ENCODE measurements at places on chromosomes 2 and 18.

- DNase-seq = no peak
Observed at GRCh38 chr2:150466741-150467620, 20.5 kb downstream of the RND3 start.

- DNase-seq = no peak
Observed at GRCh38 chr2:27520316-27520715, 23.7 kb downstream of the GCKR start.

DNA sequence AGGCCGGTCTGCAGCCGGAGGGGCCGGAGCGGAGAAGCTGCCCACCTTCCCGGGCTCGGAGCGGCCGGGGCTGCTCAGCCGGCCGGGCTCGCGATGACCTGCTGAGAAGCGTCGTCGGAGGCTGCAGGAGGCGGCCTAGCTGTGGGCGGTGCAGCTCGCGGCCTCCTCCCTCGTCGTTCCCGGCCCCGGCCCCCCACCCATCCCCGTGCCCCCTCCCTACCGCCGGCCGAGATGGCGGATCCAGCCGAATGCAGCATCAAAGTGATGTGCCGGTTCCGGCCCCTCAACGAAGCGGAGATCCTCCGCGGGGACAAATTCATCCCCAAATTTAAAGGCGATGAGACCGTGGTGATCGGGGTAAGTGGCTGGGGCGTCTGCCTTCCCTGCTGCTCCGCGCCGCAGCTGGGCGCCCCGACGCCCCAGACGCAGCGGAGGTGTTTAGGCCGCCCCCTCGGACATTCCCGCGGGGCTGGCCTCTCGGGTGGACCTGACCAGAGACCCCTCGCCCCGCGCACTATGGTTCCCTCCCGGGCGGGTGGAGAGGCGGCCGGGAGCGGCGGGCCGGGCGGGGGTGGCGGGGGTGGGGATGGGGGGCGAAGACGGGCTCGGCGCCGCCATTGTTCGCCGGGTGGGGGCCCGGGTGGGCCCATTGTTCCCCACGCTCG lies 492 bp downstream of the KIF5C start:
- DNase-seq = no peak

DNA sequence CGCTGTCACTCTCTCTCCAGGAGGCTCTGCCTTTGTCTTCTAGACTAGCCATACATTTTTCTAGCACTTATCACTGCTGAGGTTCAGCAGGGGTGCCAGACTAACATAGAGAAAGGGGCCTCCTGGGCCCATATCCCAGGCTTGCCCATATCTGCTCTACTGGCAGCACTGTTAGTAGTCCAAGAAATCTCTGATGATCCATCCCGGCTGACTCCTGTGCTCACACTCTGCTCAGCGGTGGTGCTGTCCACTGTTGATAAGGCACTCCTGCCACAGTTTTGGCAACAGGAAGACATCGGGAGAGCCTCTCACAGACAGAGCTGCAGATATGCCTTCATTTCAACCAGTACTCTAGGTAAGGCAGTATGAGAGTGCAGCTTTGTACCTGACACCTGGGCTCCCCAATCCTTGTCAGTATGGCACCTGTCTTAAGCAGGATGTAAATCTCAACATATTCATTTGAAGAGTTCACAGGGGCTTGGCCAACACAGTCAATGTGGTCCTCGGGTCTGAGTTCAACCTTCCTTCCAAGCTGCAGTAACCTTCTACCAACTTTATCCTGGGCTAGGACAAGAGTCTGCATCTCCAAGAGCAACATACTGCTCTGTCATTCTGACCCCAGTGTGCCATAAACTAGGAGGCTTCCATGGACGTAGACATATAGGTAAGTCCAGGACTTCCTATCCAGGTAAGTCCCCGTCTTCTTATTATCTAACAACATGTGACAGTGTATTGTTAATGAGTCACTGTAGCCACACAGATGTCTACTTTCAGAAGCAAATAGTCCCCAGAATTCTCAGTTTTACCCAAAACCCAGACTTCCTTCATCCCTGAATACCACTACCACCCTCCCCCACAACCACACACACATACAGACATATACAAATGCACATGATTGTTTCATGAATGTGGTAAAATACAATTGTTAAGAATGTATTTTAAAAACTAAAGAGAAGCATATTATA lies 16.2 kb downstream of the KLF7 start:
- no peak for DNase-seq

DNA sequence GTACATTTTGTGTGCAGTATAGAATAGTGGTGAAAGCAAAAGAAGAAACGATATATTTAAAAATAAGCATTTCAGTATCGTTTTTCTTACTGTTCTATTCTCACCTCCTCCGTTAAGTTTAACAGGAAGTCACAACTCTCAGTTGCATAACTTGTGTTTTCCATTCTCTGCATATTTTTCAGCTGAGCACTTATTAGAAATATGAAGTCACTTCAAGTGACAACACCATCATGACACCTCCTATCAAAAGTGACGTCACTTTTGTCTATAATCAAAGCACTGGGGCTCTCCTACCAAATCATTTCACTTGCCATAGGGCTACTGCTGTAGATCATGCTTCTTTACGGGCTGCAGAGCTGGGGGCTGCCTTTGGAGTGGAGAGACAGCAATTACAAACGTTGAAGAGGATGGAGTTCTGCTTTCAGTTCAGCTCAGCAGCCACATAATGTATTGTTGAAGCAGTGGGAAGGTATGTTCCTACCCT lies 36.3 kb downstream of the STAT4 start:
- DNase-seq = no peak

- DNase-seq = no peak
Observed at GRCh38 chr2:89844221-89844943, 1152.9 kb downstream of the RPIA start.

DNA sequence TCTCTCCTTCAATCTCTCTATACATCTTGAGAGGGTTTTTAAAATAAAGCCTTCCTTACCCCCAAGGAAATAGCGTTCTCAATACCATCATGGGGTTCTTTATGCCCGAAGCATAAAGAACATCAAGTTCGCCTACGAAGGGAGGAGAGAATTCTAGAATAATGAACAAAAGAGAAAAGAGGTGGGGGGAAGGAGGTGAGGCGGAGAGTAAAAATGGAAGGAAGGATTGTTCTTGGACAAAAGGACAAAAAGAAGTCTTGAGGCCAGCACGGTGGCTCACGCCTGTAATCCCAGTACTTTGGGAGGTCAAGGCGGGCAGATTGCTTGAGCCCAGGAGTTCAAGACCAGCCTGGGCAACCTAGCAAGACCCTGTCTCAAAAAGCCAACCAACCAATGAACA lies 319.8 kb upstream of the NCKAP5 start:
- no peak for DNase-seq

DNA sequence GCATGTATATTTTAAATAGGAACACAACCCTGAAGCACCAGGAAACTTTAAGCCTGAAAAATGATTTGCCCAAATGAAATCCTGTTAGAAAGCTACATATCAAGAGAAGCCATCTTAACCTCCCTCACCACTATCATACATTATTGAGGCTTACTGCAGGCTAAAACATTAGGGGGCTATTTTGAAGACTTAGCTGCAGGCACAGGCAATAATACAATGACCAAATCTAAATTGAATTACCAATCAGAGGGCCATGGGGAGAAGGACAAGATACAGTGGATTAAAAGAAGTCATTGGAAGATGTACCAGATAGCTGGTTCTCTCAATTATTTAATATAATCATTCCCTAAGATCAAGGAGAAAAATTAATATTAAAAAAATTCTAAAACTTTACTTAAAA lies 73.7 kb downstream of the THADA start:
- DNase-seq = no peak

DNA sequence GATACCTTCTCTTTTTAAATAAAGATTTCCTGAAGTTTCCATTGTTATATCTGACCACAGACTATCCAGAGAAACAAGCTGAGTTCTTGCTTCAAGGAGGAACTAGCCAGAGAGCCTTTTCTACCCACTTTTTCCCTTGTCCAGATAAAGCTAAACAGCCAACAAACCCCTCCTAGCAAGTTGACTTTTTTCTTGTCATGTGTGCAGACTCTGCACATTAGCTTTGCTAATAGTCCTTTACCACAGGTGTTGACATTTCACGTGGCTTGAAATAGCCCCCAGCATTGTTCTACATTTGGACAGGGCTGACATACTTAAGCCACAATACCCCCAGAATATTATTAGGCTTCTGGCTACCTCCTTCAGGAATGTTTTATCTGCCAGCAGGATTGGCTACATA lies 40.7 kb downstream of the PCBP1 start:
- no peak for DNase-seq

- DNase-seq = peak; percentile 55
Observed at GRCh38 chr2:207504513-207505170, 25.1 kb upstream of the CREB1 start.

DNA sequence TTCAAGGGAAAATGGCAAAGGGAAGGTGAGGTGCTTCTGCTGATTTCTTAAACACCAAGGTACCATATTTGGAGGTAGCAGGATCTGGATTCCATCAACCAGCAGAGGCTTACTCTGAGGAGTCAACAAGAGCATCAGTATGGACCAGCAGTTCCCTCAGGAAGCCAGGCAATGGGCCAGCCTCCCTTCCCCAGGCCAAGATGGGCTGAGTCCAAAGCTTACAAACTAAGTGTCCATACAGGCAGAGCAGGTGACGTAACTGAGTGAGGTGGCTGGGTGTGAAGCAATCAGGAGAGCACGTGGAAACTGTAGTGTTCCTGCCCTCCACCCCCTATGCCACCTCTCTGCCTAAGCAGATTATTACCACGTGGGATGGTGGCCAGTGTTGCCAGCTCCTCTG lies 134.2 kb upstream of the HNRNPA3 start:
- no peak for DNase-seq

- DNase-seq = no peak
Observed at GRCh38 chr2:234164493-234165413, 114.3 kb downstream of the SPP2 start.
